ENCODE measurements at places on chromosomes 16 and 17.

DNA sequence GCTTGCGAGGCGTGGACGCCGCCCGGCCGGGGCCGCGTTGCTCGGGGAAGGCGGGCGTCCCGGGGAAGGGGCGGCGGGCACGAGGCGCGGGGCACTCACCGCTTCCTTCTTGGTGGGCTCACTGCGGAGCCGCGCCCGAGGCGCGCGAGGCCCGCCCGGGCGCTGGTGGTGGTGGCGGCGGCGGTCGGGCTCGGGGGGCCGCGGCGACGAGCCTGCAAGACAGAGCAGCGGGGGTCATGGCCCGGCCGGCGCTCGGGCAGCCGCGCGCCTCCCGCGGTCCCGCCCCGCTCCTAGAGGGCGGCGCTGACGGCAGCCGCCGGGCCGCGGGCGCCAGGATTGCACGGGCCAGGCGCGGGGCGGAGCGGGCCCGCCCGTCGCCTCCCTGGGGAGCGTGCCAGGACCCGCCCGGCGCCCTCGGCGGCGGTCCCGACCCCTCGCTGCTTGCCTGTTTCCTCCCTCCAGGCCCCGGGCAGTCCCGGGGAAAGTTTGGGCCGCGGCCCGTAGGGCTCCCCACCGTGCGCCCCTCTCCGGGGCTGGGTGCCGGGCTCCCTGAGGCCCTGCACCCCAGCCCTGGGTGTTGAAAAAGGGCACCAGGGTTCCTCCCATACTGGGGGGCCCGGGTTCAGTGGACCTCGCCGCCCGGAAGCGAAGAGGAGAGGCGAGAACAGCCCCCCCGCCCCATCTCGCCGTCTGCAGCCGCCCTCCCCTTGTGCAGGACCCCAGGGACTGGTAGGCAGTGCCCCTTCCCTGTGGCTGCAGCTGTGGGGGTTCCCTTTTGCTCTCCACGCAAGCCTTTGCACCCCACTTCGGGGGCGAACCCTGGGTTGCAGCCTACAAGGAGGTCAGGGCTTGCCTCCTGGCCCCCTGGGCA lies at the start of gene C16orf74:
TSS of gene C16orf74 (minus strand) at position 270 of the 871 bp plus-strand sequence. CDS start 15,879 bp downstream, outside the sequence.
- DNase-seq: peak; percentile 66

GRCh38 chr16:74837056-74837455 lies 62.4 kb upstream of the FA2H start:
- no peak for DNase-seq

GRCh38 chr16:4245077-4245791 lies 3.4 kb upstream of the SRL start:
- no peak for DNase-seq

- no peak for DNase-seq
Observed at GRCh38 chr17:81037026-81037797, 2.3 kb downstream of the BAIAP2 start.

DNA sequence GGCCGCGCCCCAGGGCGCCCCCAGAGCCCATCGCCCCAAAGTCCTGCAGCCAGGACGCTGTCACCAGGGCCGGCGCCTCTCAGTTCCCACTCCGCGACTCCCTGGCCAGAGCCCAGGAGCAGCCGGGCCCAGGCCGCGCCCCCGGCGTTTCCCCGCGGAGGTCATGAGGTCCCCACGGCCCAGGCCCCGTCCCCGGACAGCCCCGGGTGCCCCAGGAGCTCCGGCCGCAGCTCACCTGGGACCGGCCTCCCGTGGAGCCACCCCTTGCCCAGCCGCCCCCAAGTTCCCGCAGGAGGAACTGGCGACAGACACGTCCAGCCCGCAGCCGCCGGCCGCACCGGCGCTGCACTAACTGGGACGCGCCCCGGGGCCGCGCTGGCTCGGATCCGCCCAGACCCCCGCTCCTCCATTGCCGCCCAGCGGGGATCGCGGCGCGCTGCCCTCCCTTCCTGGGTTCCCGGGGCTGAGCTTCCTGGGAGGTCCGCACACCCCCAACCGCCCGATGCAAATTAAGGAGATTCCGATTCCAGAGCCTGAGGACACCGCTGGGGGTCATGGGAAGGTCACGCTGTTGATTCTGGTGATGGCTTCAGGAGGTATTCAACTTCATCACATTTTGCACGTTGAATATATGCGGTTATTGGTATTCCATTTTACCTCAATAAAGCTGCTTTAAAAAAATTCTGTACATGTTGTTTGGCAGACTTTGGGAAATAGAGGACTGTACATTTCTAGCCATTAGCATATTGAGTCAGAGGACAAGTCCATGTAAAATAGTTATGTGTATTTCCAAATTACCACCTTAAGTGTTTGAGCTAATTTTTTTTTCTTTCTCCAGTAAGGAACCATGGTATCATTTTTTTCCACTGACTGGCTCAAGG lies 9.9 kb downstream of the AHSP start:
- DNase-seq: no peak

DNA sequence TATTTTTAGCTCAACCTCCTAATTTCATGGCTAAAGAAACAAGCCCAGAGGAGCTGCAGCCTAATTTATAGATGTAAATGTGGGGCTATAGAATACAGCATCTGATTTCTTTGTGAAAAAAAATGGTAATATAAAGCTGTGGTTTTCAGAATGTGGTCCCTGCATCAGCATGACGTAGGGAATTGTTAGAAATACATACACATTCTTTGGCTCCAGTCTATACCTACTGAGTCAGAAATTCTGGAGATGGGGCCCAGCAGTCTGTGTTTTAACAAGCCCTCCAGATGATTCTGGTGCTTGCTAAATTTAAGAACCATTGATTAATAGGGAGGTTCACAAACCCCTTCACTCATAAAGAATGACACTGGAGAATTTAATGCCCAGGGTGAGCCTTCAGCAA lies 18.1 kb upstream of the MYH8 start:
- DNase-seq: no peak

DNA sequence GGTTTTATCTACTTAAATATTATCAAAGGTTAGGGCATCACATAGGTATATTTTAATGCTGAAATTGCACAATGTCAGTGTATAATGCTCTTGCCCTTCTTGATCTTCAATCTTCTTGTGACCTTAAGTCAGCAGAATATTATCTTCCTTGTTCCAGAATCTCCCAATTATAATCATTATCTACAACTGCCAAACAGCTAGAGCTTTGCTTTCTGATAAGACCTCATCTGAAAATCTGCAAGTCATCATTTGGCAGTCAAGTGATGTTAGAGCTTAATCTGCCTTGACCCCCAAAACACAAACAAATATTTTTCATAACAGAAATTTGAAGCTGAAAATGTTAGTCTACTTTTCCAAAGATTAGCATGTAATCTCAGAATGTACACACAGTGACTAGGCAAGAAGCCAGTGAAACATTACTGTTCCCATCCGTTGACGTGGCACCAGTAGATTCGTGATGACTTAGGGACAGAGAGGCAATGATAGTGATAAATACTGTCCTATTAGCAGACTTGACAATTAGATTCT lies 19.8 kb downstream of the REXO5 start:
- DNase-seq: no peak

DNA sequence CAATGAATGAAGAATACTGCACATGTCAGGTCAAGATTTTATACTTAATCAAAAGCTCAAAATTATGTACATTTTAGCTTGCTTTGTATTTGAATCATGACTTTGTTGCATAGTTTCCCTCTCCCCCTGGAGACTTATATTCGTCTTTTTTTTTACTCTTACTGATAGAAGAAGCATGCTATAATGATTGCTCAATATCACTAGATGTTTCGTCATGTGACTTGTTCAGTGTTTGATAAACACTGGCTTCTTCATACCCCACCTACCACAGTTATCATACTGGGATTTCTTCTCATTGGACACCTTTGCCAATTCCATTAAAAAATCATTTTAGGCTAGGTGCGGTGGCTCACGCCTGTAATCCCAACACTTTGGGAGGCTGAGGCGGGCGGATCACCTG lies 148.7 kb downstream of the FTO start:
- DNase-seq: no peak

GRCh38 chr16:59391617-59392364 lies 657.7 kb upstream of the GOT2 start:
- DNase-seq: no peak

DNA sequence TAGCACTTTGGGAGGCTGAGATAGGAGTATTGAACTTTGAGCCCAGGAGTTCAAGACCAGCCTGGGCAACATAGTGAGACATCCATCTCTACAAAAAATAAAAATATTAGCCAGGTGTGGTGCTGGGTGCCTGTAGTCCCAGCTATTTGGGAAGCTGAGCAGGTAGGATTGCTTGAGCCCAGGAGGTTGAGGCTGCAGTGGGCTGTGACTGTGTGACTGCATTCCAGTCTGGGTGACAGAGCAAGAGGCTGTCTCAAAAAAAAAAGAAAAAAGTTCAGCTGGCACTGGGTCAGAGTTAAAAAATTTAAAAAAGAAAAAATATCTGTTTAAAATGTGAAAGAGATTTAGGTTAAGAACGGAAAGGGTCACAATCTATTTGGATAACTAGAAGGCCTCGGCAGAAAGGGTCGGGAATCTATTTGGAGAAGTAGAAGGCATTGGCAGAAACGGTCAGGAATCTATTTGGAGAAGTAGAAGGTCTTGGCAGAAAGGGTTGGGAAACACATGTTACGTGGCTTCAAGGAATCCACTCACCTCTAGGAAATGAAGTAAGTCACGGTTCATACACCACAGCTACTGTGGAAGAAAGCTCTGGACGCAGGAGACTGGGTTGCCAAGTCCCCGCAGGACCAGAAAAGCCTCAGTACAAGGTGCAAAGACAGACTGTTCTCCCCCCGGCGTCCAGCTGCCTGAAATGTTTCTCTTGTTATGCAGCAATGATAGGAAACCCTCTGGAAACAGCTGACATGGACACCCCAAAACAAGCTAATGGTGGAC lies 25.3 kb downstream of the LMF1 start:
- no peak for DNase-seq

DNA sequence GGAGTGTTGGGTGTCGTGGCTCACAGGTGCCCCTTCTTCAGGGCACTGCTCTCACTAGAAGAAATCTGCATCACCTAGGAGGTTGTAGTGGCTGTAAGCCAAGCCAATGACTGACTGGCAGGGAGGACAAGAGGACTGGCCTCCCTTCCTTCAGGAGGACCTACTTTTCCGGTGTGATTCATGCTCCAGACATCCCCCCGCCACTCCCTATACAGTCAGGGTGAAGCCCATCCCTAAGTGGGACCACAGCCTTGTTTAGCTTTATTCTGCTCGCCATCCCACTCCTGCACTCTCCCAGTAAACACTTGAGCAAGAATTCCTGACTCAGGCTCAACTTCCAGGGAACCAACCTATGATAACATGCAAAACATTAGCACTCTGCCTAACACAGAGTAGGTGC lies 67.0 kb downstream of the PLCG2 start:
- DNase-seq: no peak

- no peak for DNase-seq
Observed at GRCh38 chr17:80471922-80472321, 4.5 kb downstream of the NPTX1 start.

DNA sequence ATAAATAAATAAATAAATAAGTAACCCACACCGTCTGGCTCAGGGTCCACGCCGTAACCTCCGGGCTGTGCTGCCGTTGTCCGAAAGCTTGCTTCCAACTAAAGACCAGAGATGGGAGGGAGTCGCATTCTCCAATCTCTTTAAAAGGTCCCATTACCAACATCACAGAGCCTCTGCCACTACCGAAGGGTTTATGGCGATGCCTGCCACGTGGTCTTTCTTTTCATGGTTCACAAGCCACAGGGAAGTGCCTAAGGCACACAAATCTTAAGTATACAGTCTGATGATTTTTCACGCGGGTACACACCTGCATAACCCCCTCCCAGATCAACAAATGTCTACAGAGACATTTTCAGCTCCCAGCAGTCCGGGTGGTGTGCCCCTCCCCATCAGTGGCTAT lies 1.4 kb downstream of the COTL1 start:
- DNase-seq: peak; percentile 52

- DNase-seq: no peak
Observed at GRCh38 chr16:61945511-61945910, 90.7 kb downstream of the CDH8 start.

DNA sequence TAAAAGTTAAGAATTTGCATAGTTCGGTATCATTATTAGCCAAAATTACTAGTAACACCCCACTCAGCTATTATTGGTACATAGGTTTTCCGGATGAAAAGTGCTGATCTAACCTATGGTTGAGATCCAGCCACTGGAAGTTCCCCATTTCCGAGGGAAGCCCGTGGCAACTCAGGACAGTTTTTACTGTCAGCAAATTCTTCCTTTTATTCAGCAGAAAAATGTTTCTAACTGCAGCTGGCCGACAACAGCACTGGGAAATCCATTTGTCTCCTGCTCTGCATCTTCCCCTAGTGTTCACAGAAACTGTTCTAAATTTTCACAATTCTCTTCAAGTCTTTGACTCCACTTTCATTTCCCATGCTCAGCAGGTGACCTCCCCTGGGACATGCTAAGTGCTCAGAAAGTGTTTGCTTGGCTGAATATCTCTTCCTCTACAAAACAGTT lies 15.5 kb upstream of the MMD start:
- no peak for DNase-seq

DNA sequence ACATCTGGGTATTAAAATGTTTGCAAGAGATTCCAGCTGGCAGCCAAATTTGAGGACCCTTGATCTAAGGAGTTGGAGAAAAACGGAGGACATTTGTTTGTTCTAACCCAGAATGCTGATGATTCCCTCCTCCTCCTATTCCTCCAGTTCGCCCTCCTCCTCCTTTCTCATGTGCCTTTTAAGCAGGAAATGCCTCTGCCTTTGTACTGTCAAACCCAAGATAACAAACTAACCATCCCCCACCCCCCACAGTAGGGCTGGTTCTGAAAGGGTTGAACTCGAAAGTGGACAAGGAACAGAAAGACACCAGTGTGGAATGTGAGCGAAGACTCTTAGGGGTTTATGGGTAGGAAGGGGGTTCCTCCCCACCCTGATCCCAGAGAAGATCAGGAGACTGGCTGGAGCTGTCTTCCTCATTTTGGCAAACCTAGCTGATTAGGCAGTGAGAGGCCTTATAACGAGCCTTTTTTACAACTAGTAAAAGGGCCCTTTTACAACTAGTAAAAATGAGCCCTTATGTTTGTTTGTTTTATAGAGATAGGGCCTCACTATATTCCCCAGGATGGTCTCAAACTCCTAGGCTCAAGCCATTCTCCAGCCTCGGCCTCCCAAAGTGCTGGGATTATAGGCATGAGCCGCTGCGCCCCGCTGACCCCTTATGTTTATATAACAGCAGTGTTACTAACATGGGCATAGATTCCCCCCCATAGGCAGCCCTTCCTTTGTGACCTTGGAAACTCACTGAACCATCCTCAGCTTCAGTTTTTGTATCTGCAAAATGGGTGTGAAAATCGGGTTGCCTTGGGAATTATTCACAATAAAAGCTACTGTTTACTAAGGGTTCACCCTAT lies 975 bp downstream of the CHD9 start:
- DNase-seq: peak; percentile 56

- no peak for DNase-seq
Observed at GRCh38 chr17:42345396-42346073, 42.7 kb downstream of the STAT3 start.

- DNase-seq: no peak
Observed at GRCh38 chr17:57669671-57670529, 75.2 kb downstream of the CCDC182 start.

- no peak for DNase-seq
Observed at GRCh38 chr16:66030036-66030435, 336.5 kb upstream of the CDH5 start.

- DNase-seq: no peak
Observed at GRCh38 chr16:53766304-53767016, 62.5 kb downstream of the FTO start.

GRCh38 chr17:79478051-79478461 lies 132.8 kb downstream of the RBFOX3 start:
- no peak for DNase-seq

- no peak for DNase-seq
Observed at GRCh38 chr17:8647956-8648355, 17.4 kb upstream of the MYH10 start.

- peak; percentile 40 for DNase-seq
Observed at GRCh38 chr17:81322271-81323082, 27.4 kb upstream of the SLC38A10 start.

All from RKO (cell line).